Caudate nucleus (tissue), 63 donors: ENCODE measurements at places on chromosomes 6 and 20.

DNA sequence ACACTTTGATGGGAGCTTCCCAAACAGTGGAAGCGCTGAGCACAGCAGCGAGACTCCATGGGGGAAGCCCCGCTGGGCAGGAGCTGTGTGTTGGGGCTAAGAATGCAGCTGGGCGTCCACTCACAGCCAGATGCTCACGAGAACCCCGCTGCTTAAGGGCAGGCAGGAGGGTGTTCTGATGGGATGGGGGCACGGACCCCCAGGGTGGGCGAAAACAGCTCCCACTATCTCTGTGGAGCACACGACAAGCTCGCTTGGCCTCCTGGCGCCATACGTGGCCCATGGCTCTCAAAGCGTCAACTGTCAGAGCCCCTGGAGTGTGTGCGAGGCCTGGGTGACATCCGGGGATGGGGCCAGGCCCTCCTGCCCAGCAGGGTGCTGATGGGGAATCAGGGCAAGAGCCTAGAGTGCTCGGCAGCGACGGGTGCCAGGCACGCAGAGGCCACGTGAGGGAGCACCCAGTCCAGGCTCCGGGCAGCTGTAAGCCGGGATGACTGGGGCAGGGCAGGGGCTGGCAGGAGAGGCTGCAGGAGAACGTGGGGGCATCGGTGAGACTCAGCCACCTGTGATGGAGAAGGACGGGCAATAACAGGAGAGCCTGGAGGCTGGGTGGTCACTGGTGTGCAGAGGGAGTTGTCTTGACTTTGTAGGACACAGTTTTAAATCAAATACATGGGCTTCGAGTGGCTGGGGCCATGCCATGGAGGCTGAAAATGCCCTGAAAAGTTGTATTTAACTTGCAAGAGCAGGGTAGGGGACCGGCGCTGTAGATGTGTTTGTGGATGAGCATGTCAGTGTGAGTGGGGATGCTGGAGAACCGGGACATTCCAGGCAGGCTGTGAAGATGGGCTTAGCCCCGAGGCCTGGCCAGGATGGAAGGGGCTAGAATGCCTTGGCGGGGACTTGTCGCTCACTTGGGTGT, 27.3 kb downstream of the PYGB start:
- DNase-seq, result no peak

GRCh38 chr20:9145142-9145541, 76.3 kb downstream of the PLCB4 start:
- DNase-seq, result no peak

DNA sequence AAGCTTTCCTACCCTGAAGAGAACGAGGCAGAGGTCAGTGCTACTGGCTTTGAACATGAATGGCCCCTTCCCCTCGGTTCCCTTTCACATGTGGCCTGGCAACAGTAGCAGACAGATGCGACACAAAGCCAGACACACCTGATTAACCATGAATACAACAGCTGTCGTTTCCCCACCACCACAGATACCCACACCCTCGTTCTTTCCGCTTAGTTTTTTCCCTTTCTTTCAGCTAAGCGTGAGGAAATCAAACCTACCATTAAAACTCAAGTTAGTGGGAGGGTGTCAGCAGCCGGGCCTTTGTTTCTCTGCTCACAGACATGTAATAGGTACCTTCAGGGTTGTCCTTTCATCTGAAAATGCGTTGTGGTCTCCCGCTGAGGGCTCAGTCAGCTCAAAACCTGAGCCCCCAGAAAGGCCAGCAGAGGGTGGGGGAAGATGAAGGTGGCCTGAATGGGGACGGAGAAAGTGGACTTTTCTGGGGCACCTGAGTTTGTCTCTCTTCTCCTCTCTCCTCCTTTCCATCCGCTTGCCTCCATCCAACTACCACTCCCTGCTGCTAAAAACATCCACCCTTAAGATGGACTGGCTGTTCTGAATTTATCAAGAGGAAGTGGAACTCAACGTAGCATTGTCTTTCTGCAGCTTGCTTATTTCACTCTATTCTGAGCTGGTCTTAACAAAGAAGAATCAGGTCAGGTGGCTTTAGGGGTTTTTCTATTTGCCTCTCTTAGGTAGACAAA, 516.6 kb upstream of the JARID2 start:
- no peak for DNase-seq

- no peak for DNase-seq
Observed at GRCh38 chr6:28597924-28598722, 72.4 kb downstream of the GPX5 start.

GRCh38 chr6:167551628-167552257, 226.9 kb downstream of the TTLL2 start:
- DNase-seq, result no peak

DNA sequence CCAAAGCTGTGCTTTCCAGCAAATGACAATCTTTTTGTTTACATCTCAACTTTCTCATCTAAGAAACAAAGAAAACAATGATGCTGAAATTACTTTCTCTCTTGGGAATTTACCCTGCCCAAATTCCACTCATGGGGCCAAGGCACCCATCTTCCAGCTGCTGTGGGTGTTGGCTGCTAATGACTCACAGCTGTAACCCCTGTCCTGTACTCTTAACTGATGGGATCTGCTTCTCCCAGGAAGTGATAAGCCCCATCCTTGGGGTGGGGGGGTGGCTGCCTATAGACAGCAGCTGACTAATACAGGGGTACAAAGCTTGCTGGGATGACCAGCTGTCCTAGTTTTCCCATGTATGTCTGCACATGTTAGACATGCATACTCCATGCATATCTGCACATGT, 938.6 kb downstream of the C6orf118 start:
- no peak for DNase-seq

- DNase-seq, result no peak
Observed at GRCh38 chr20:40606660-40607059, 82.4 kb downstream of the MAFB start.

- peak; percentile 56 for DNase-seq
Observed at GRCh38 chr6:31776989-31777666, at the start of gene VWA7. Gene VWA7, minus strand, starts transcription at chr6:31777328. Its CDS starts 549 bp downstream, at chr6:31776779.

DNA sequence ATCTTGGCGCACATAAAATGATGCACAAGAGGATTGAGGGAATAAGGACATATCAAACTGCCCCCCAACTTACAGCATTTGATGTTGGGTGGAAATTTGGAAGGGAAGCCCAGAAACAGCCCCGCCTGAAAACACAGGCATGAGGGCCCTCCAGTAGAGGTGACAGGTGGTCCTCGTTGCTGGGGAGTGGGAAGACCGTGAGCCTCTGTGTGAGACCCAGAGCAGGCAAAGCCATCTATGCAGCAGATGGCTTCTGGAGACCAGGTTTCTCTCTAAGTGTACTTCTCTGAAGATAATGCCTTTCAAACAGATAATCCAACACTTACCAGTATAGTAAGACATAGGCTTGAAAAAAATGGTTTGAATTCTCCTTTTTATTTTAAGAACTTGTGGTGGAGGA, 132.2 kb upstream of the INSM1 start:
- DNase-seq, result no peak

DNA sequence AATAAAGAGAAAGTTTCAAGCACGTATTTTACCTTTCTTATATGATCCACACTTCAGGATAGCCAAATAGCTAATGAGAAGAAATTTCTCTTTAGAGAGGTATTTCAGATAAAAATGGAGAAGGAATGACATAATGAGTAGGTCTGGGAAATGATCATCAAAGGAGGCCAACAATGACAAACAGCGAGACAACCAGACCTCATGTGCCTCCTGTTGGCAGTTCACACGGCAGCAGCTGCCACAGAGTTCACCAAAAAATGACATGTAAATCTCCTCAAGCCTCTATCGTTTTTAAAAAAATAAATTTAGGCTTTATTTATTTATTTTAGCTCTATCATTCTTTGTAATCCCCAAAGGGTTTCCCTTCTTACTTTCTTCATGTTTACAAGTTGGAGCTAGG, 47.7 kb downstream of the SLC2A12 start:
- no peak for DNase-seq

- no peak for DNase-seq
Observed at GRCh38 chr6:5667737-5668136, 339.0 kb downstream of the NRN1 start.

- DNase-seq, result no peak
Observed at GRCh38 chr20:56859801-56860261, 230.7 kb downstream of the TFAP2C start.

- DNase-seq, result no peak
Observed at GRCh38 chr20:35287509-35288324, 3.1 kb upstream of the EIF6 start.

- no peak for DNase-seq
Observed at GRCh38 chr6:40409716-40410397, 177.3 kb downstream of the LRFN2 start.

DNA sequence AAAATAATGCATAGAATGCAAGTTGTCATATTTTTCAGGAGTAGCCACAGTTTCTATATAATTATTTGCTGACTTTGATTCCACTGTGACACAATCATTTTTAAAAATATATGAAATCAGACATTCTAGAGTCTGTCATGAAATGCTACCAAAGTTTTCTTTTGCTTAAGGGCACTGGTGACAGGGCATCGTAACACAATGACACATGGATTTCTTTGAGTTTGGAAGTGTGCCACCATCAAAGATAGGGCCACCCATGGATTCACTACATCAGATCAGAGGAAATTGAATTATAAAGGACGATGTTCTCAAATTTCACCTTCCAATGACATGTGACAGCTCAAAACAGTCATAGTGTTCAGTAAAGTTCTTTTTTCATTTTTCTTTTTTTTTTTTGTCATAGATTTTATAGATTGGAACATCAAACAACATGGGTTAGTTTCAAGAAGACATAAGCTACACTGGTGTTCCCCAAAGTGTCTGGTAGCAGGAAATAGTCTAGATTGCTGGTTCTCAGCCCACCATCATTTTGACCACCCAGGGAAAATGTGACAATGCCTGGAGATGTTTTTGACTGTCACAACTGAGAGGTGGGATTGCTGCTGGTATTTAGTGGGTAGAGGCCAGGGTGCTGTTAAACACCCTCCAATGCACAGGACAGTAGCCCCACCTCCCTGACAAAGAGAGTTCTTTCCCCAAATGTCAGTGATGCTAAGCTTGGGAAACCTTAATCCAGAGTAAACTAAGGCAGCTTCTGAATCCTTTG, 123.8 kb upstream of the DOK5 start:
- DNase-seq, result no peak

- no peak for DNase-seq
Observed at GRCh38 chr6:28336284-28337120, 554 bp upstream of the ZSCAN31 start.

DNA sequence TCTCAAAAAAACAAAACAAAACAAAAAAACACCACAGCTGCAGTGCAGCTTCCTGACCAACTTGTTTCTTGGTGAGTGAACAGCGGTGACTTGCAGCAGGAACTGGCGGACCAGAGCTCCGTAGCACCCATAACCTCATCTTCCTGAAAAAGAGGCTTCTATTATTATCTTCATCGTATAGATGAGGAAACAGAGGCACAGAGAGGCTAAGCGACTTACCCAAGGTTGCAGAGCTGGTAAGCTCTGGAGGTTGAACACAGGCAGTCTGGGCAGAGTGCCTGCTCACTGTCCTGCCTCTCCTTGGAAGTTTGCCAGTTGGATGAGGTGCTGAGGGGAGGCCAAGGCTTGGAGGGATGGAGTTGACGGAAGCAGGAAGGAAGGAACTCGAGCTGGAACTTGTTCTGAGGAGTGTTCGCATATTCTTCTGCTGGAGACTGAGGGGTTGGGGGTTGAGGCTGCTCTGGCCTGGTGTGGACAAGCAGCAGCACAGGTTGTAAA, 47.9 kb upstream of the CCDC167 start:
- no peak for DNase-seq

DNA sequence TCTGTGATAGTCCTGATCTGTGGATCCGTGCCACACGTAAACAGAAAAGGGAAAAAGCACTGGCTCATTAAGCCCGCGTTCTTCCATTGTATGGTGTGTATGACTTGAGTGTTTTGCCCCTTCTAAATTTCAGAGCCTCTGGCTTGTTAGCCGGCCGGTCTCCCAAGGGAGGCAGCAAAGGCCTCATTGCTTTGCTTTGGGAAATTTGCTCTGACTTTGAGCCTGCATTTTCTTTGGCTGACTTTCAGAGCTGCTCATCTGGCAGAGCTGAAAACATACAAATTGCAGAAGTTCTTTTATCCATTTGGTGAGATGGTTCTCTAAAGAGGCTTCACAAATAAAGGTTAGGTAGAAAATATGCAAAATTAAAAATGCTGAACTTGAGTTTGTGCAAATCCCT, 123.0 kb downstream of the UTRN start:
- DNase-seq, result no peak

DNA sequence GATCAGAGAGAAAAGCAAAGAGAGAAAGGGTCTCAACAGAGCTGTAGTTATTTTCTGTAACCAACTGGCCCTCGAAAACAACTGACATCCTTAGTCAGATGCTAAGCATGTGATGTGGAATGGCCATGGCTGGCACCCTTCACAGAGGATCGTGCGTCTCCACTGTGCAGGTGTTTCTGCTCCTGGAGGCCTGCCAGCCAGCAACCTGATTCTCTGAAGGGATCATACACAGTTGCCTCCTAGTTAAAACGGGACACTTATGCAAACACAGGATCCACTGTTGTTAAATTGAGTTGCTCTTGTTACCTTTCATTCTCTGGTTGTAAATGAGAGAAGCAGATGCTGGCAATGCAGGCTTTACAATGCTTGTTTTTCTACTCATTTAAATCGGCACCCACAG, 148.5 kb downstream of the HDGFL1 start:
- DNase-seq, result no peak

GRCh38 chr6:20540683-20541082, 6.4 kb downstream of the CDKAL1 start:
- DNase-seq, result no peak

- DNase-seq, result no peak
Observed at GRCh38 chr20:44018942-44019637, 104.4 kb downstream of the TOX2 start.

DNA sequence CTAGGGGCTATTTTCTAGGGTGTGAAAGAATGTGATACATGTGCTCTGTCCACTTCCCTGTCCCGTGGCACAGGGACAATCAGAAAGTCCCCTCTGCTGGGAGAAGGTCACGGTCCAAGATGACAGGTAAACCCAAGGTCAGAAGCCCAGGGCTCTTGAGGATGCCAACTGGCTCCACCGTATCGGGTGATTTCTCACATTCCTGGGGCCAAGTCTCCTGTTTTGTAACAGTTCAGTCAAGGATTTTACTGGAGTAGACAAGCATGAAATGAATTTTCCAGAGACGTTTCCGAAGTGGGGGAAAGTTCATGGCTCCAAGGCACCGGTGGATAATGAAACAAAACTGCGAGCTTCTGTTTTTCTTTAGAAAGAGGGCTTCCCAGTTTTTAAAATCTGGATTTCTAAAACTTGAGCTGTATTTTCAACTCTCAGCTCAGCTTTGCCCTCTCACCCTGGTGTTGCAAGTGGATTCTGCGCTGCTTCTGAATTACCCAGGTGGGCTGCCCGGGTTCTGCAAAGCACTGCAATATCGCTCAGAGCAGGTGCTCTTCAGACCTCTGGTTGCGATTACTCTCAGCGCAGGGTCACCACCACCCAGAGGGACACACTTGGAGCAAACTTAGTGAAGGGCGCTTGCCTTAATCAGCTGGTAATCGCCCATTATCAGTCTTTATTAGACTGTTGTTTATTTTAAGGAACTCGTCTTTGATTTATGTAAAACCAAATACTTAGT, 64.4 kb upstream of the TMEM170B start:
- no peak for DNase-seq

- no peak for DNase-seq
Observed at GRCh38 chr6:36499918-36500317, 47.4 kb downstream of the STK38 start.

GRCh38 chr20:11431621-11432020, 486.1 kb upstream of the BTBD3 start:
- no peak for DNase-seq

GRCh38 chr6:39859025-39859424, 66.8 kb downstream of the DAAM2 start:
- DNase-seq, result no peak
